ENCODE measurements at places on chromosomes 3 and 15.

DNA sequence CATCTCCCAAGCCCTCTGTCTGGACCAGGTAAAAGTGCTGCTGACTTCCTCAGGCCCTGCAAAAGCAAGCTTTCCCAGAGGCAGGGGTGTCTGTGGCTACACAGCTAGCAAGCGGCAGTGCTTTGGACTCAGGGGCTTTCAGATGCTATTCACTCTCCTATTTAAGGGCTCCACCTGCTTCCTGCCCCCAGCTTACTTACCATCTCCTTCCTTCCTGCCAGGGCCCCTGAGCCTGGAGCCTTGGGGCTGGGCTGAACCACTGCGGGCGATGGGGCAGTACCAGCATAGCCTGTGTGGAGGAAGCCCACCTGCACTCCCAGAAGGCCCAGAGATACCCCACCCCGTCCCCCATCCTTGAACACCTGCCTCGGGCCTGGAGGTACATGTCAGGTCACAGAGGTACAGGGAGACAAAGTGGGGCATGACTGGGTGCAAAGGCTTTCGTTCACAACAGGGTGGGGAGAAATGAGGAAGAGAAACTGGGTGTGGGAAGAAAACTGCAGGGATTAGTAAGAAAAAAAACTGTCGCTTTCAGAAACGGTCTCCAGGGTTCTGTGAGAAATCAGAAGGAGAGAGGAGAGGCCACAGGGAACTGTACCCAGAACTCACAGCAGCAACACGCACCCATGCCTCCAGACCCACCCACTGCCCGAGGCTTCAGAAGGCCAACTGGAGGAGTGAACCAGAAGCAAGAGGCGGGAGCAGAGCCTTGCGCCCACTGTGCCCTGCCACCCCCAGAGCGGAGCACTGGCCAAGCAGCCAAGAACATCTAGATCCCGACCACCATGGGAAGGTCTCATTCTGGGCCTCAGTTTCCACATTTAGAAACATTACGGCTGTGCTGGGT, 49.5 kb downstream of the CCDC12 start:
- no peak for DNase-seq
- H3K36me3 ChIP-seq = no peaks in the 10 kb centered on the region
- H3K27me3 ChIP-seq = no peaks in the 10 kb centered on the region
- H3K4me3 ChIP-seq = no peak overlapping the region
- H3K4me1 ChIP-seq = peaks cover 21% of the 10 kb centered on the region
- no peak overlapping the region for H3K27ac ChIP-seq

DNA sequence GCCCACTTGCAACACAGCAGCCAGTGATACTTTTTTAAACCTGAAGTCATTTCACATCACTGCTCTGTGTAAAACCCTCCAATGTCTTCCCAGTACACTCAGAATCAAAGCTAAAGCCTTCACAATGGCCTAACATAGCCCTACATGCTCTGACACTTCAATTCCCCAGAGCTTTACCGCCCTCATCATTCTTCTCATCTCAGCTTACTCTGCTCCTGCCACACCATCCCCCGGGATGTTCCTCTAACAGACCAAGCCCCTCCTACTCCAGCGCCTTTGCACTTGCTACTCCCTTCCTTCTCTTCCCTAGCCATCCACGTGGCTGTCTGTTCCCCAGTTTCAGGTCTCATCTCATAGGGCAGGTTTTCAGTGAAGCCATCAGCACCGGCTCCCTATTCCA, 194.0 kb downstream of the SSR3 start:
- no peak overlapping the region for H3K27ac ChIP-seq
- H3K4me3 ChIP-seq = no peak overlapping the region
- DNase-seq = no peak
- no peaks in the 10 kb centered on the region for H3K36me3 ChIP-seq
- H3K4me1 ChIP-seq = no peaks in the 10 kb centered on the region

DNA sequence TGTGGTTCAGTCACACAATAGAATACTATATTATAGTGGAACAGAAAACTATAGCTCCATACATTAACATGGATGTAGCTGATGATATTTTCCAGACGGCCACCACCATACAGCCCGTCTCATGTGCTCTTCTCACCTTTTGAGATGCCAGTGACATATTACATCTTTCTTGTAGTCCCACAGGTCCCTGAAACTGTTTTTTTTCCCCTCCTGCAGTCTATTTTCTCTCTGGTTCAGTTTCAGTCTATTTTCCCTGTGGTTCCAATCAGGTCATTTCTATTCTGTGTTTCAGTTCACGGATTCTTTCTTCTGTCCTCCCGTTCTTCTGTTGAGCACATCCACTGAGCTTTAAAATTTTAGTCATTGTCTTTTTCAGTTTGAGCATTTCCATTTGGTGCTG, 72.2 kb downstream of the PPCDC start:
- H3K4me1 ChIP-seq = no peaks in the 10 kb centered on the region
- no peaks in the 10 kb centered on the region for H3K27me3 ChIP-seq
- no peaks in the 10 kb centered on the region for H3K36me3 ChIP-seq
- no peak overlapping the region for H3K27ac ChIP-seq
- DNase-seq = no peak

- H3K4me1 ChIP-seq = no peaks in the 10 kb centered on the region
- no peak for DNase-seq
- H3K27me3 ChIP-seq = no peaks in the 10 kb centered on the region
- H3K27ac ChIP-seq = no peak overlapping the region
Measured at GRCh38 chr15:49521802-49522201, 98.8 kb downstream of the FGF7 start.

DNA sequence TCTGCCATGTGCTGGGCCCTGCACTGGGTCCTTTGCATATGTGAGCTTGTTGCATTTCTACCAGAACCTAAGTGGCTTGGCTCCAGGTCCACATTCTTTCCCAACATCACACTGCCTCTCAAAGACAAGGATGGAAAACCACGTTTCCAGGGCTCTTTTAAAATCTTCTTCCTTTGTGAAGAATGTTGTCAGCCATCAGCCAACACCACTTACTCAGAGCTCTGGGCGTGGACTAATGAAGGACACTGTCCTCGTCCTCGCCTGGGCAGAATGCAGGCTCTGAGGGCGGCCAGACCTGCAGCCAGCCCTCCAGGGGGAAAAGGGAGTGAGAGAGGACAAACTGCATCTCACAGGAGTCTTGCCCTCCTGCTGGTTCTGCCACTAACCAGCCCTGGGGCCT, 49.7 kb downstream of the MAGEF1 start:
- no peak overlapping the region for H3K27ac ChIP-seq
- DNase-seq = no peak
- H3K27me3 ChIP-seq = no peaks in the 10 kb centered on the region
- no peaks in the 10 kb centered on the region for H3K4me1 ChIP-seq
- H3K4me3 ChIP-seq = no peak overlapping the region

DNA sequence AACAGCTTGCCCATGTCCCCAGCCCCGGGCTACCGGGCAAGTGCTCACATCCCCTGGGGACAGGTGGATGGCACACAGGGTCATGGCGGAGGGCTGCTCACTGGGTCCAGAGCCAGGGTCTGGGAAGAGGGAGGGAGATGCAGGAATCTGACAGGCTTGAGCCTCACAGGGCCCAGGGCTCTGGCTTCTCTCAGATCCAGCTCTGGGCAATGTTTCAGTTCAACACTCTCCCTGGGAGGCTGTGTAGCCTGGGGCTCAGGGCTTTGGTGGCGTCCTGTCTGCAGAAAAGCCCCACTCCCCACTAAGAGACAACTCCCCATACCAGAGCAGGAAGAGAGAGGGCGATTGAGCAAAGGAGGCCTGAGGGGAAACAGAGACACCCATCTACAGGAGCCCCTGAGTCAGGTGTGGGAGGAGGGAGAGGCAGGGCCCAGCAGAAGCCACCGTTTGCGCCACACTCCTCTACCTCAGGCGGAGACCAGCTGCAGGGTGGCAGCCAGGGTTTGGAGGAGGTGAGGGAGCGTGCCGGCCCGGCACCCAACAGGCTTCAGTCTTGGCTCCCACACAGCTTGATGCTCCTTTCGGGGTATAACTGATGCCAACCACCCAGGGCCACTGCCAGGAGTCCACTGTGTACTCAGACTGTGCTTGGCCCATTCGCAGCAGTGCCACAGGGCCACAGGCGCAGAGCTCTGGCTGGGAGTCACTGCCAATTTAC, 16.8 kb upstream of the SRP14 start:
- no peak overlapping the region for H3K27ac ChIP-seq
- H3K27me3 ChIP-seq = no peaks in the 10 kb centered on the region
- DNase-seq = no peak
- no peak overlapping the region for H3K4me3 ChIP-seq
- no peaks in the 10 kb centered on the region for H3K36me3 ChIP-seq
- H3K4me1 ChIP-seq = peaks cover 5% of the 10 kb centered on the region

DNA sequence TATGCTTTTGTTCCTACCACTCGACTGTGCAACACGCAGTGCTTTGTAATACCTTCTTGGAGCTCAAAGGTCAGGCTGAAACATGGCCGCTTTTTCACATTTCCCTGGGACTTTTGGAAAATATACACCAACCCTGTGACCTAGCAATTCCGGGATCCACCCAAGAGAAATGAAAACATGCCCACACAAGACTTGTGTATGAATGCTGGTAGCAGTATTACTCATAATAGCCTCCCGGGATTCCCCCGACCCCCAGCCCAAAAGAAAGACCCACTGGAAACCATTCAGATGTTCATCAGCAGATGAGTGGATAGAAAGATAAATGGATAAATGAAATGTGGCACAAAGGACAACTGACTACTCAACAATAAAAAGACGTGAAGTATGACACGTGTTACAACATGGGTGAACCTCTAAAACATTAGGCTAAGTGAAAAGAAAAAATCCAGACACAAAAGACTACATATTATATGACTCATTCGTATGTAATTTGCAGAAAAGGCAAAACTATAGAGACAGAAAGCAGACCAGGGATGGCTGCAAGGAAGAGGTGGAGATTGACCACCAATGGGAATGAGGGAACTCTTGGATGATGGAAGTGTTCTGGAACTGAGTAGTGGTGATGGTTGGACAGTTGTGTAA, 104.1 kb downstream of the PGPEP1L start:
- H3K27me3 ChIP-seq = no peaks in the 10 kb centered on the region
- H3K27ac ChIP-seq = no peak overlapping the region
- no peaks in the 10 kb centered on the region for H3K36me3 ChIP-seq
- peaks cover 11% of the 10 kb centered on the region for H3K4me1 ChIP-seq

GRCh38 chr15:29276366-29276765, 6.7 kb upstream of the NSMCE3 start:
- H3K4me3 ChIP-seq = no peak overlapping the region
- H3K27ac ChIP-seq = no peak overlapping the region
- H3K4me1 ChIP-seq = no peaks in the 10 kb centered on the region
- no peaks in the 10 kb centered on the region for H3K36me3 ChIP-seq
- H3K27me3 ChIP-seq = no peaks in the 10 kb centered on the region
- DNase-seq = no peak

GRCh38 chr15:81914734-81915256, 131.0 kb downstream of the MEX3B start:
- H3K36me3 ChIP-seq = no peaks in the 10 kb centered on the region
- no peak overlapping the region for H3K27ac ChIP-seq
- H3K4me1 ChIP-seq = peaks cover 14% of the 10 kb centered on the region
- no peak for DNase-seq
- no peak overlapping the region for H3K4me3 ChIP-seq

DNA sequence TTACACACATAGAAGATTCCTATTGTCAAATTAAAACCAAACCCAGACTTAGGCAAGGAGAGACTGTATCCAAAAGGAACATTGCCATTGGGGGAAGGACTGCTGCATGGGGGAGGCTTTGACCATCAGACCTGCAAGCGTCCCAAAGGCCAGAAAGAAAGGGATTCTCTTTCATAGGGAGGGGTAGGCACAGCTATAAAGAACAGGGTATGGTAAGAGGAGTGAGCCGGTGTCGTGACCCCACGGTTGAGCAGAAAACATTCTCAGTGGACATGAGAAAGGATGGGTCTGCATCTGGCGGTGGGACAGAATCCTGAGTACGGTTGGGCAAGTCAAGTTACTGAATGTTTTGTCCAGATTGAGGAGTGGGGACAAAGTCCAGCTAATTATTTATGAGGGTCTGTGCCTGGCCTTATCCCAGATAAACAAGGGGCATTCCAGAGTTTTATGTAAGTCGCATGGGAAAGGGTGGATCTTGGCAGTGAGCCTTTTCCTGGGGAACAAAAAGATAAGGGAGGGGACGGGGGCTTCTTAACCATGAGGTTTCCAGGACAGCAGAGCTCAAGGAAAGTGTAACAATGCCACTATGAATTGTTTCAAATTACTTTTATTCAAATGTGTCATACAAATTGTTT, 357.8 kb downstream of the OCA2 start:
- no peaks in the 10 kb centered on the region for H3K36me3 ChIP-seq
- H3K4me3 ChIP-seq = no peak overlapping the region
- no peaks in the 10 kb centered on the region for H3K4me1 ChIP-seq

- H3K27ac ChIP-seq = no peak overlapping the region
- no peaks in the 10 kb centered on the region for H3K27me3 ChIP-seq
- H3K4me3 ChIP-seq = no peak overlapping the region
- peak; percentile 67 for DNase-seq
Measured at GRCh38 chr15:100526027-100526481, 2.7 kb downstream of the CERS3 start.

GRCh38 chr15:87151202-87151748, 1071.6 kb downstream of the AGBL1 start:
- no peaks in the 10 kb centered on the region for H3K27me3 ChIP-seq
- H3K27ac ChIP-seq = no peak overlapping the region
- H3K4me1 ChIP-seq = no peaks in the 10 kb centered on the region
- H3K4me3 ChIP-seq = no peak overlapping the region
- no peaks in the 10 kb centered on the region for H3K36me3 ChIP-seq
- DNase-seq = no peak

DNA sequence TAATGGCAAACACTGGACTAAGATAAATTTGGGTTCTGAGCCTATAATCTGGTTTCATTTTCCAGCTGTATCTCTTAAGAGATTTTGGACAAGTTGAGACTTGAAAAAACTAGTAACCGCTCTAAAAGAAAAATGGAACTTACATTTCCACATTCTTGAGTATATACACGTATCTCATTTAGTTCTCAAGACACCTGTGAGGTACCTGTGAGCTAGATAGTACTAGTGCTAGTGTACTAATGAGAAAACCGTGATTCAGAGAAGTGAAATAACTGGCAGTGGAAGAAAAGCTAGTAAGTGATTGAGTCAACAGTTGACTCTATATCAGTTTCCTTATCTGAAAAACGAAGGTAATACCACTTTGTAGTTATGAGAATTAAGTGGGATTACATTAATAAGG, 62.2 kb upstream of the PAQR5 start:
- no peak overlapping the region for H3K4me3 ChIP-seq
- H3K36me3 ChIP-seq = no peaks in the 10 kb centered on the region
- no peak overlapping the region for H3K27ac ChIP-seq
- no peaks in the 10 kb centered on the region for H3K27me3 ChIP-seq
- H3K4me1 ChIP-seq = no peaks in the 10 kb centered on the region
- no peak for DNase-seq

DNA sequence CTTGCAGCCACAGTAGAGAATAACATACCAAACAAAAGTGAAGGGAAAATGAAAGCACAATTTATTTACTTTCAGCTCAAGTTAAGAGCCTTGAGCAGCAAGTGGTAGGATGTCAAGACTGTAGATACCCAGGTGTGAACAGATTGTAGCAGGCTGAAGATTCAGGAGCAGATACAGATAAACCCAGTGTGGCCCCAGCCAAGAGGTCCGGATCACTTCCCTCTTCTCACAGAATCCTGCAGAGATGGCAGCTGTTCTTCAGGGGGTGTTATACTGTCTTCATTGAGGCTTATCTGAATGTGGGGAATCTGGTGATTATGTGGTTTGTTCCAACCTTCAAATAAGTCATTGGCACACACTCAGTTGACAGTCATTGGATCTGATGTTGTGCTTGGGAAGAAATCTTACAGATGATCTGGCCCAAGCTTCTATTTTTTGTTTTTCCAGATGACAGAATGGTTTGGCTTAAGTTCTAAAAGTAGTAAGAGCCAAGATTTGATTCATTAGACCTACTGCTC, 2.2 kb downstream of the STARD9 start:
- DNase-seq = no peak
- H3K27ac ChIP-seq = no peak overlapping the region
- peaks cover 25% of the 10 kb centered on the region for H3K4me1 ChIP-seq
- no peaks in the 10 kb centered on the region for H3K27me3 ChIP-seq
- no peaks in the 10 kb centered on the region for H3K36me3 ChIP-seq
- H3K4me3 ChIP-seq = no peak overlapping the region
